ENCODE measurements at places on chromosomes 3 and 15.

- no peak for DNase-seq
Measured at GRCh38 chr3:182618085-182618732, 175.1 kb upstream of the ATP11B start.

DNA sequence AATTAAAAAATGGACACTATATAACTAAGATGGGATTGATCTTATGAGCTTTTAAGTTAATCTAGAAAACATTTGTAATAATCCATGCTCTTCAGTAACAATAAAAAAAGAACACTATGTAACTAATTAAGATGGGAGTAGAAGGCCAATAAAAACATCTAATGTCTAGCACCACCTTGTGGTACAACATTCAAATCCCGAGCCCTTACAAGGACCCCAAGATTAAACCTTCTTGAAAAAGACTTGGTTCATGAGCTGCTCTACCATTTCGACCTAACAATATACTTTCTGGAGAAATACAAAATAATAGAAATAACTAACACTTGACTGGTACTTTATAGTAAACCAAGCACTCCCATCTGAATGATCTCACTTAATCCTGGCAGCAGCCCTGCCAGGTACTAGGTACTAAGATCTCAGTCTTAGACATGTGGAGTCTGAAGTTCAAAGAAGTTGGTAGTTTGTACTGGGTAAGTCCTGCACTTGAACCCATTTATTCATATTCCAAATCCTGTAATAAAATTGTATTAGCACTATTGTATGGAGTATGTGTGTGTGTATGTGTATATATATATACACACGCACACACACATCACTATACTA is 21.8 kb downstream of the METTL6 start:
- DNase-seq, result no peak

DNA sequence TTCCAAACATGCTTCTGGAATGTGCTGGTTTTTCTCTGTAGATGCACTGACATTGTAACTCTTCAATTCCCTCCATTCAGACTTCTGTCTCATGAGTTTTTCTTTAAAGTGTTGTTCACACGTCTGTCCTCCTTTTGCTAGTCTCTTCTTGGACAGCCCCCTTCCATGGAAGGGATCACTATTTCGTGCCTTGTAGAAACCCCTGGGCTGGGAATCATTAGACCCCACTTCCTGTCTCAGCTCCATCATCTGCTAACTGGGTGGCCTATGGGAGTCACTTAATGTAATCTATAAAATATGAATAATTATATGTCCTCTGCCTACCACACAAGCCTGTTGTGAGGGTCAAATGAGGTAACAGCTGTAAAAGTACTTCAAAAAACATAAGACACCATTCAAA is 110.6 kb downstream of the THSD4 start:
- no peak for DNase-seq

GRCh38 chr3:112984485-112984884 is 6.3 kb upstream of the GTPBP8 start:
- no peak for DNase-seq

GRCh38 chr3:54283470-54283869 is 161.1 kb downstream of the CACNA2D3 start:
- DNase-seq, result no peak

DNA sequence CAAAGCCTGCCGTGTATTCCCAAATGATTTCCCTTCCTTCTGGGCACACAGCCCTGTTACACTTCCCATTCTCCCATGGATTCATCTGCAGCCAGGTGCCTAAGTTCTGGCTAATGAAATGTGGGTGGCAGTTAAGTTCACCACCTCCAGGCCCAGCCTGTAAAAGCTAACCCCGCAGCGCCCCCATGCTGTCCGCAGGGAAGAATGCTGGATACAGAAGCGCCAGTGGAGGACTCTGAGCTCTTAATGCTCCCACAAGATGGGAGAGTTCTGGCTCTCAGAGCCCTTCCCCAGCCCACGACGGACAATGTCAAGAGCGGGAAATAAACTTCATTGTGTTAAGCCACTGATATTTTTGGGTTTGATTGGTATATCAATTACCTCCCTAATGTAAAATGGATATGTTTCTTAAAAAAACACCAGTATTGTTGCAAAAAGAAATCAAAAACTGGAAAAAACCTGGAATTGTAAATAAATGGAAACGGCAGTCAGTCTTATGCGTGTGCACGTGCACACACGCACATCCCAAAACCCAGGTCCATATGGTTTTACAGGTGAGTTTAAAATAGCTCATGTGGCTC is 37.7 kb upstream of the FGD5 start:
- no peak for DNase-seq

- no peak for DNase-seq
Measured at GRCh38 chr3:32355751-32356291, 35.8 kb upstream of the CMTM7 start.

GRCh38 chr3:143414571-143415253 is 295.1 kb downstream of the CHST2 start:
- no peak for DNase-seq

GRCh38 chr3:4583416-4583815 is 90.3 kb downstream of the ITPR1 start:
- no peak for DNase-seq

DNA sequence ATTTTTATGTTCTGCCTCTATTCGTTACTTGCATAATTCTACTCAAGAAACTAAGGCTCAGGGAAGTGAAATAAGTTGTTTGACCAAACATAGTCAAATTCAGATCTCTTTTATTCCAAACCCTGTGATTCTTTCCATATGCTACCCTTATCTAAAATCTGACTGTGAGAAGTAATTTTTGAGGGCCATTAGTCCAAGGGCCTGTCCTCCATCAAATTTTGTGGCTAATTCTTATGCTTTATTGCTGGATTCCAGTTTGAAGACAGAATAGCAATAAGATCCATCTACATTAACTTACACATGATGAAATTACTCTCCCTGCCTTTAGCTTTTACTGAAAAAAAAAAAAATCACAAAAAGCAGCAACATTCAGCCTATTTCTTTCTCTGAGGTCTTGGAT is 74.0 kb downstream of the ZIC1 start:
- DNase-seq, result no peak

DNA sequence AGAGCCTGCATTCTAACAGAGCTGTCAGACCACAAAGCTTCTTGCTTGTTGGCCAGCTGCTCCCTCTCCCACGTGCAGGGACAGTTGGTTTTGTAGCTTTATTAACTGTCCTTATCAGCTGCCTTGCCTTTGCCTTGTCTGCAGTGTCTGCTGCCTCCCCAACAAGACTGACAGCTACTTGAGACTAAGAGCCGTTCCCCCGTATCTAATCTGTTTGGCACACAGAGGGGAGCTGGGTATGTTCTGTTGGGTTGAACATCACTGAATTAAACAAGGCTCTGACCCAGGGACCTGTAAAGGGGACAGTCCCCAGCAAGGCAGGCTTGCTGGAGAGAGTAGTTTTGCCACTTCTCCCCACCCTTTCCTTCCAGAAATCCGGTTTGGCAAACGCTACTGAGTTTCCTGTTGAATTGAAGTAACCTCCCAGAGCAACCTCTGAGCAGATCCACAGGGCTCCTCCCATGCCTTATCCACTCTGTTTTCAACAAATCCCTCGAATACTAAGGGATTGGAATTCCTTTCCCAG is 116.1 kb downstream of the ANP32A start:
- no peak for DNase-seq

- DNase-seq, result no peak
Measured at GRCh38 chr3:157914882-157915281, 191.3 kb downstream of the SHOX2 start.

DNA sequence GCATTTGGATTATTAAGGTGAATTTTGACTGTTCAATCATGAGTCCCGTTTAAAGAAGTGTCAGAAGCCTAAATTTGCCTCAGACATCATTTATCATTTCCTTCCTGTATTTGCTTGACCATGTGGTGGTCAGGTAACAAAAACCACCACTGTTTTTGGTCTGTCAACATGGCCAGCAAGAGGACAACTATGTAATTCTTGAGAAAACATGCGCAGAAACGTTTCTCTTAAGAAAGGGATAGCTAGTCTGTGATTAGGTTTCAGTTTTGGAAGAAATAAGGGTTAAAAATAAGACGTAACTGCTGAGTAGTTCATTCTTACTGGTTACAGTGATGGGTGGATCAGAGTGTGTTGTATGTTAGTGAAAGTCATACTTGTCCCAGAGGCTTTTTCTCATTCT is 204.5 kb downstream of the AKAP13 start:
- no peak for DNase-seq

GRCh38 chr15:65048241-65048640 is 3.1 kb downstream of the SLC51B start:
- no peak for DNase-seq

GRCh38 chr3:66441129-66441528 is 59.7 kb downstream of the LRIG1 start:
- DNase-seq, result no peak

- no peak for DNase-seq
Measured at GRCh38 chr3:194136519-194137007, 615 bp downstream of the HES1 start.

GRCh38 chr3:81666502-81667121 is 94.8 kb downstream of the GBE1 start:
- DNase-seq, result no peak

- no peak for DNase-seq
Measured at GRCh38 chr3:194871143-194871863, 185.6 kb downstream of the FAM43A start.

DNA sequence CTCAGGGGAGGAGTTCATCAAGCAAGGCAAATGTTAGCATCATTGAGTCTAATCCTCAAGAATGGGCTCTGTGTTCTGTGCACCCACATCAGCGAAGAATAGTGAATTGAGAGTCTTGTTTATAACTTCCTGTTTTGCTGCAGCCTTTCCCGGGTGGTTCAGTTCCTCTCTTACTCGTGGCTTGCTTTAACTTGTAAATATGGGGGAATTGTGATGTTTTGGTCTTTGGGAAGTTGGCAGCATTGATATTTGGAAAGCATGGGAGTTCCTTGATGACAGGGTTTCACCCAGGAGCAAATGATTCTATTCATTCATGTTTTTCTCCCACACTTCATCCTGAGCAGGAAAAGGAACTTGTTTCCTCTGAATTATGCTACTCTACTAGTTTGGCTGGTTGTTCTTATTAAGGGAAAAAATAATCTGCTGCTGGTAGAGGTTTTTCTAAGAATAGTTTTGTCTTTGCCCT is 40.4 kb downstream of the GPD1L start:
- no peak for DNase-seq

DNA sequence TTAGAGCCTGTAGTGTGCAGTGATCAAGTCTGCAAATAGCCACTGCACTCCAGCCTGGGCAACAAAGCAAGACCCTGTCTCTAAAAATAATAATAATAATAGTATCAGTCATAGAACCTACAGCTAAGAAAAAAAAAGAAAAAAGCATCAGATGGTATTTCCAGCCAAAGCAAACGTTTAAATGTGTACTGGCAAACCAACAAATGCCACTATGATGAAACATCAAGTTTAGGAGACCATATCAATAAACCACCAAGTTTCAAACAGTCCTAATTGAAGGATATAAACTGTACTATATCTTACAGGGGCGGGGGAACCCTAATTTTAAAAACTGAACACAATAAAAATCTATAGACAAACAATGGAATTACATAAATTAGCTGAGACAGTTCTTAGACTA is 6.4 kb downstream of the UBP1 start:
- no peak for DNase-seq

DNA sequence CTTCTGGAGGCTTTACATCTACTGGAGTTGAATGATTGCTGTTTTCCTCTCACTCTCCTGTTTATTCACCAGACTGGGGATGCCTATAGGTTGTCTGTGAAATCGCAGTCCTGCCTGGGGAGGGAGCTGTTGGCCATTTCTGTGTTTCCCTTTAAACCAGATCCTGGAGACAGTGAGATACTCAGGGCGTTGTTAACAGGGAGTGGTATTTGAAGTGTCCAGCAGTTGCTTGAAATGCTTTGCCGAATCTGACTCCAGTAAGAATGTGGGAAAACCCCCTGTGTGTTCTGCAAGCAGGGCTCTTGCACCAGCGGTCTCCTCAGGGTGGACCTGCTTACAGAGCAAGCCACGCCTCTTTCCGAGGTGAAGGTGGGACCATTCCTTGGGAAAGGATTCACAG is 4.3 kb upstream of the LRRK1 start:
- DNase-seq, result no peak

DNA sequence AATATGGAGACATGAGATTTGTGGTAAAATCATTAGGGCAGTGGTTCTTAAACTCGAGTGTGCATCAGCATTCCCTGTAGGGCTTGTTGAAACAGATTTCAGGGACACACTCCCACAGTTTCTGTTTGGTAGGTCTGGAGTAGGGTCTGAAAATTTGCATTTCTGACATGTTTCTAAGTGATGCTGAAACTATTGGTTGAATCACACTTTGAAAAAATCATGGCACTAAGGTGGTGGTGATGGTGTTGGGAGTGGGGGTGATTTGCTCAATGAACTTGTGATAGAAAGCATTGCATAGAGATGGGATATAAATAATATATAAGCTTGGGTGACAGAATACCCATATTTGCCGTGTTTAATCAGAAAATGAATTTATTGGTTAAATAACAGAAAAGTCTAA is 11.3 kb downstream of the MITF start:
- no peak for DNase-seq

DNA sequence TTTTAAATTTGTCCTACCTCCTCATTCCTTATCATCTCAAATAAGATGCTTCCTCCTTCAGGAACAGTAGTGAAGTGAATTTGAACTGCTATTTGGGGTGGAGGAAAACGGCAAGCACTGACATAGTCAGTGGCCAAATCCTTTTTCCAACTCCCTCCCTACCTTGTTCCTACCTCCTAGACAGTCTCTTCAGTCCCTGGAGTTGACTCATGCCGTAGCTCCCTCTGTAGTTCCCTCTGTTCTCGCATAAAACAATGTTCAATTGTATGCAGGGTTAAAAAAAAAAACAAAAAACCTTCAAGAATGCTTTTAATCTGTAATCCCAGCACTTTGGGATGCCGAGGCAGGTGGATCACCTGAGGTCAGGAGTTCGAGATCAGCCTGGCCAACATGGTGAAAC is 1.4 kb downstream of the UBR1 start:
- no peak for DNase-seq

DNA sequence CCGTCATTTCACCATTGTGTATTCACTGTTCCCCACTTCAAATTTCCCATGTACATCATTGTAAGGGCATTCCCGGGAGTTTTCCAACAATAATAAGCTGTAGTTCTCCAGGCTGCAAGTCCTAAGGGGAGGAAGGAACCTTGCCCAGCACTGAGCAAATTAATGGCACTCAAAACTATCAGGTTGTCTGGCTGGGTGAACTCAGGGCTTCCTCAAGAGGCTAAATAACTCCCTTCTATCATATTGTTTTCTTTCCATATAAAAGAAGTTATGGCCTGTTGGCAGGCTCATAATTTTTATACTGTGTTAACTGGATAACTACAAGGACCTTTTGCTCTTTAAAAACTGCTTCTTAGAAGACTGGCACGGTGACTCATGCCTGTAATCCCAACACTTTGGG is 71.4 kb downstream of the SEMA6D start:
- no peak for DNase-seq
